ENCODE measurements at places on chromosomes 2 and 18.

DNA sequence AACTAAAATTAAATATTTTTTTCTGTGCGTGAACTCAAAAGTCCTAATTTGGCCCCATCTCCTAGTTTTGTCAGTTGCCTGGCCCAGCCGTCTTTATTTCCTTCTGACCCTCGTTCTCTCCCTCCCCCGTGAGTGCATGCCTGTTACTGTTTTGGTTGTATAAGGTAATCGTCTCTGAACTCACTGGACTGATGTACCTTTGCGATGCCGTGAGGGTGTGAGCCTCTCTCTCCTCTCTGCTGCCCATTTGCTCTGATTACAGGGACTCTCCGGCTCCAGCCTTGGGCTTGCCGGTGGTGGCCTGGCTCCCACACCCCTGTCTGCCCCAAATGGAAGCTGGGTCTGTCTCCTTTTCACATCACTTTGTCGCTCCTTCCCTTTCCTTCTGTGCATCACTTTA is 66.5 kb upstream of the RBM44 start:
- DNase-seq = no peak

DNA sequence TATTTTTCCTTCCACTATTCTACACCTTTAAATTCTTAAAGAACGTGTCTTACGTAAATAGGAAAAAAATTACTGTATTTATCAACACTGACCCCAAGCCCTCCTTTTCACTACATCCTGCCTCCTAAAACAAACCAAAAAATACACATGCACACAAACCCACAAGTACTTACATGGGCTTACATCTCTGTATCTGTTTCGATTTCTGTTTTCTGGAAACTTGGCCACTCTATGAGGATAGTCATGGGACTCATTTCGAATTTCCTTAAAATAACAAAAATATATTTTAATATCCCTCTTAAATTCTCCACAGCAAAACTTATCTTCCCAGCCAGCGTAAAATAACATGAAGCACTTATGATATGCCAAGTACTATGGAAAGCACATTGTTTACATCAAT is 25.0 kb downstream of the PTPN2 start:
- peak; percentile 48 for DNase-seq

DNA sequence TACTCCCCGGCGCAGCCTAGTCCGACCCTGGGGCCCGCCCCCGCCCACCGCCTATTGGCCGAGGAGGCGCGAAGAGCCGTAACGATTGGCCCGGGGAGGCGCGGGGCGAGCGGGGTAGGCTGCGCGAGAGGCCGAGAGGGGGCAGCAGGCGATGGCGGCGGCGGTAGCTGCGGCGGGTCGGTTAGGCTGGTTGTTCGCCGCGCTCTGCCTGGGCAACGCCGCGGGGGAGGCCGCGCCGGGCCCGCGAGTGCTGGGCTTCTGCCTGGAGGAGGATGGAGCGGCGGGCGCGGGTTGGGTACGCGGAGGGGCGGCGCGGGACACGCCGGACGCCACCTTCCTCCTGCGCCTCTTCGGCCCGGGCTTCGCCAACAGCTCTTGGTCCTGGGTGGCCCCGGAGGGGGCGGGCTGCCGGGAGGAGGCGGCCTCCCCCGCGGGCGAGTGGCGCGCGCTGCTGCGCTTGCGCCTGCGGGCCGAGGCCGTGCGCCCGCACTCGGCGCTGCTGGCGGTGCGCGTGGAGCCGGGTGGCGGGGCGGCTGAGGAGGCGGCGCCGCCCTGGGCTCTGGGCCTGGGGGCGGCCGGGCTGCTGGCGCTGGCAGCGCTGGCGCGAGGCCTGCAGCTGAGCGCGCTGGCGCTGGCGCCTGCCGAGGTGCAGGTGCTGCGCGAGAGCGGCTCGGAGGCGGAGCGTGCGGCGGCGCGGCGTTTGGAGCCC is at the start of gene CNNM3:
CNNM3 (plus strand) TSS at position 142 of the 709 bp plus-strand sequence; CDS start at position 152, 10 bp downstream.
- DNase-seq = peak; percentile 95

- no peak for DNase-seq
Measured at GRCh38 chr2:99680946-99681345, 191.1 kb upstream of the REV1 start.

DNA sequence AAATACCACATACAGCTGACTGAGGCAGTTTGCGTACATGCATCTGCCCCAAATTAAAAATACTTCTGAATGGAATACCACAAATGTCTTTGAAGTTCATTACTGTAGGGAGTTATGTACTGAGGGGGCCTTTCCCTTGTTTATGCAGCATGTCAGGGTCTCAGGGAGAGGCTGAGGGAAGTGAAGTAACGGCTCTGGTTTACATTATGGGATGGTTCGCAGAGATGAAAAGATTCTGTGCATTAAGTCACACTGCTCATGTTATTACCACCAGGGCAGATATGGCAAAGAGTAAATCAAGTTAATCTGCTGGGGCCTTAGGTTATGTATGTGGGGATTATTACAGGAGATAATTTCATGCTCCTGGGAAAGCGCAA is 385.9 kb upstream of the RND3 start:
- no peak for DNase-seq

- no peak for DNase-seq
Measured at GRCh38 chr2:20675701-20676352, 8.9 kb downstream of the GDF7 start.

GRCh38 chr18:34818064-34818463 is 108.0 kb downstream of the DTNA start:
- no peak for DNase-seq

DNA sequence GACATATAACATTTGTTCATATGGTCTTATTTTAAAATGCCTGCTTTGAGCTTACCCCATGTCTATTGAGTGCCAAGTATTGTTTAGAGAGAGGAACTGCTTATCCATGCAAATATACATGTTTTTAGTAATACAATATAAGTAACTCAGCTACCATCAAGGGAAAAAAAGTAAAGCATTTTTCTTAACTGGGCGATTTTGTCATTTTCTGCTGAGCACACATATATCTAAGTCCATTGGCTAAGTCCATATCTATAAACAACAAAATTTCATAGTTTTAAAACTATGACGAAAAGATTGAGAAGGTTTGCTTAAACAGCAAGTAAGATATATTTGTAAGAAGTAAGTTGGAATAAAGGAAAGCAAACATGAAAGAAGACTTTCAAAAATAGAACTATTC is 82.7 kb downstream of the CALCRL start:
- no peak for DNase-seq

All from suppressor macrophage treated with lipopolysaccharide for 1 hour (primary cell).